ENCODE measurements at places on chromosomes 3 and 15.

DNA sequence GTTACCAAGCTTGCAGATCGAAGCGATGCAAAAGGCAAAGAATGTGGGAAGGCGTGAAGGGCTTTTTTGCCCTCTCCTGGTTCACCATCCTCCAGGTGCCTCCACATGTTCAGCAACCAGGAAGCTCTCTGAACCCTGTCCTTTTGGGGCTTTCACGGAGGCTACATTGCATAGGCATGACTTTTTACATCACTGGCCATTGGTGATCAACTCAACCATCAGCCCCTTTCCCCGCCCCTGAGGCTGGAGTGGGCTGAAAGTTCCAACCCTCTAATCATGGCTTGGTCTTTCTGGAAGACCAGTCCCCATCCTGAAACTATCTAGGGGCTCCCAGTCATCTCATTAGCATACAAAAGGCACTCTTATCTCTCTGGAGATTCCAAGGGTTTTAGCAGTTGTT, 52.6 kb downstream of the UACA start:
- no peak for DNase-seq

DNA sequence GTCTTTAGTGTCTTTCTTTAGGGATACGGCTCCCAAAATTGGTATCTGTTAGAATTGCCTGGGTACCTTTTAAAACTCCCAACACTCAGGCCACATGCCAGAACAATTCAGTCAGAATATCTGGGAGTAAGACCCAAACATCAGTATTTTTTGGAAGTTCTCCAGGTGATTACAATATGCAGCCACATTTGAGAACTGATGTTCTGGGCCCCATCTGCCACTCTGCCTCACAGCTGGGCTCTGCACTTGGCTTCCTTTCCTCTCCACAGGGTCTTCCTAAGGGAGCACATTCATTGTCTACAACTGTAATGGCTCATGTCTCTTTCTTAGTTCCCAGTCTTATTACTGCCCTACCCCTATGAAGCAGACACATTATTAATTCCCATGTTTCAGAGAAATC, 394.5 kb downstream of the MFSD1 start:
- DNase-seq: no peak

GRCh38 chr3:175702956-175703355, 843.8 kb downstream of the NAALADL2 start:
- DNase-seq: no peak

DNA sequence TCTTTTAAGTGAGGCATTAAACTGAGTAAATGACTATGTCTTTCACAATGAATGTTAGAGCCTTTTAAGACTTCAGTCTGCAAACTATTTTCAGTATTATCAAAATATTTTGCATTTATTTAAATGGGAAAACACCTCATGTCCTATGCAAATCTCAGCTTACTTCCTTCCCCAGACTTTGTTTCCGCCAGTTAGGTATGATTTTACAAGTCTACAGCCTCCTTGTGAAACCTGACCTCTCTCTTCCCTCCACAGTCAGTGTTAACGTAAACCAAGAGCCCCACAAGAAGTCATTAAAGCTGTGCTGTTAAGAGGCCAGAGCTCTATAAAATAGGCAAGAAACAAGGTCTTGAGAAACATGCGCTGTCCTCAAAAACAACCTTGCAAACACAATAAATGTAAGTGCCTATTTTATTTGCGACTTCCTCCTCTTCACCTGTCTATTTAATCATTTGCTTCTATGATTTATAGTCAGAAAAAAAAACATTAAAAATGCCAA, 48.3 kb downstream of the PRTG start:
- DNase-seq: no peak

- DNase-seq: no peak
Observed at GRCh38 chr3:133503409-133503808, 70.1 kb upstream of the CDV3 start.

DNA sequence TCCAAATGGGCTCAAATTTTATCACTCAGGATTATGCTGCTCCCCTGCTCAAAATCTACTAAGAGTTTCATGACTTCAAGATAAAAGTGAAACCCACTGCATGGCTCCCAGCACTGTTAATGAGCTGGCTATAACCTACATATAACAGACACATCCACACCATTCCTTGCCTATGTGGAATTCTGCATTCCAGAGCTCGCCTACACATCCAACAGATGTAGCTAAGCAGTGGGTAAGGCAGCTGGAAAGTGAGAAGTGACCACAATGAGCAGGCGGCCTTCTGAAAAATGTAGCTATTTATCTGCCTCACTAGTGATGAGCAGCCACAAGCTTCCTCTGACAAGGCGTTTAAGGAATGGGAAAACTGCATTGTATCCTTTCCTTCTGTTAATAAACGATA, 92.0 kb upstream of the TRIM42 start:
- DNase-seq: no peak

Measured in stimulated activated naive CD8-positive, alpha-beta T cell treated with anti-CD3 and anti-CD28 coated beads, Interleukin-15, amount 100 ng/mL, for 72 hours (primary cell).